ENCODE measurements at places on chromosomes 5 and 9. TPM values are rescaled to one million over a fixed set of nuclear protein-coding genes. Genes with fewer than 3 reads are reported as not detected.

DNA sequence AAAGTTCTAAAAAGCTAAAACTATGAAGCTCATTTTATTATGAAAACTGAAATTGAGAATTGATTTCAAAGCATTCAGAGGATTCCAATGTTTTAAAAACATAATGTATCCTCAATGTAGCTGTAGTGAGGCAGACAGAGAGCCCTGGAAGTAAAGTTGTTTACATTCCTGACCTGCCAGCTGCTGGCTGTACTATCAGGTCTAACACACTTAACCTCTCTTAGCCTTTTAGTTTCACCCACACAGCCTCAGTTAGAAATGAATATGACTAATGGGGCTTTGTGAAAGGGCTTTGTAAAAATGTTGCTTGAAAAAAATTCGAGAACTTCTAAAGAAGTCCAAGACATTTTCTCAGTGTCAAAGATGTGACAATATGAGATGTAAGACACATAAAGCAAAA is 122.6 kb downstream of the FBXL17 start:
- DNase-seq = no peak

DNA sequence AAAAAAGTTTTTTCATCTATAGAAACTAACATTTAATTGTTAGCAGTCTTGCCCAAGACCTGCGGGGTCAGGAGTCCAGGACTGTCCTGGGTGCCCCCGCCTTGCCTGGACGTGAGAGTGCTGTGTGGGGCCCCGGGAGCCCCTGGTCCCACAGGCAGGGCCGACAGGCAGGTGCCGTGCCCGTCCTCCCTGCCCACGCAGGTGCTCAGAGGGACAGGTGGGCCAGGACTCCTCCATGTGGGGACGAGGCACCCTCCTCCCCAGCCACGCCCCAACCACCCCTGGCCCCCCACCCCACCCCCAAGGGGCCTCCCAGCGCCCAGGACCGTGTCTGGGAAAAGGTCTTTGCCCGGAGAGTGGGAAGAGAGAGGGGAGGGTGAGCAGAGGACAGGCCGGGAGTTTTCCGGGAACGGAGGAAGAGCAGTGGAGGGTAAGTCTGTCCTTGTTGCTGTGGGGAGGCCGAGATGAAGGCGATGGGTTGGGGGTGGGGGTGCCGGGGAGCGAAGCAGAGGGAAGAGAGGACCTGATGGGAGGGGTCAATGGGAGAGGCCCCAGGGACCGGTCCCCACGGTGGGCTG is 2.7 kb upstream of the LCN12 start:
- no peak for DNase-seq

The TMEM8B gene
- 1.5 TPM for total RNA-seq

GRCh38 chr5:142780871-142781270 is 10.7 kb downstream of the ARHGAP26 start:
- no peak for DNase-seq

DNA sequence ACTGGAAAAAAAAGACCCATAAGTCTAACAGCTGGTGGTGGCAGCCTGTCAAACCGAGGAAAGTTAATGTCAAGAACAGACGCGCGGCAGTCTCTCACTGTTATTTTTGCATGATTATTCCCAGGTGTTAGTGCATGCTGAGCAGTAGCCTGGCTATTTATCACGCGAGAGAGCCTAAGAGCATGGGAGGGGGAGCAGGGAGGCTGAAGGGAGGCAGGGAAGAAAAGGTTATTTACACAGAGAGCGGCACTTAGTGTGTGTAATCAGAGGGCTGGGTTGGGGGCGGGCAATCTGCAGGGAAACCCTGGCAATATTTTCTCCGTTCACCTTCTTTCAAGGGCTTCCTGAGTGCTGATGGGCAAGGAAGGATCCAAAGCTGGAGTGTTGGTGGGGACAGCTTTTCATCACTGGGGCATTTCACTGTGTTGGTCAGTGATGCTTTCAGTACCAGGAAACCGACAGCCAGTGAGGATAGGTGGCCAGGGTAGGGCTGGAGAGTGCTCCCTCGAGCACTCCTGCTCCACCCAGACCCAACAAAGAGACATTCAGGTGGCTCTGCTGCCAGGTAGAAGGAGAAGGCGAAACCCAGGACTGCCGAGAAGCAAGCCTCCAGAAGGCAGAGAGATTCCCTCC is 39.6 kb downstream of the ZNF608 start:
- no peak for DNase-seq

DNA sequence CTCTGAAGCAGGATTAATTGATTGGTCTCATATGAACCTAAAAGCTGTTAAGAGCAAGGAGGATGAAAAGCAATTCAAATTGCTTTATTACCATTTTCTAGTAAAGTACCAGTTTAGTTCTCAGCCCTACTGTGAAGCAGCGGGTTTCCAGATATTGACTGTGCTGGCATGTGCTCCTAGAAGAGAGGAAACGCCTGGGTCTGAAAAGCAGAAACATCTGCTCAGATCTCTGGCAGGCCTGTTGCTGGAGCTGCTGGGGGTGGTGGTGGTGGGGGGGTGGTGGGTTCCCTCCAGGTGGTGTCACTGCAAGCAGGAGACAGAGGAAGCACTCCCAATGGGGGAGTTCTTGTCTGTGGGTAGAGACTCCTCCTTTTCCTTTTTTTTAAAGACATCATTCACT is 105.5 kb upstream of the ZNF462 start:
- no peak for DNase-seq

DNA sequence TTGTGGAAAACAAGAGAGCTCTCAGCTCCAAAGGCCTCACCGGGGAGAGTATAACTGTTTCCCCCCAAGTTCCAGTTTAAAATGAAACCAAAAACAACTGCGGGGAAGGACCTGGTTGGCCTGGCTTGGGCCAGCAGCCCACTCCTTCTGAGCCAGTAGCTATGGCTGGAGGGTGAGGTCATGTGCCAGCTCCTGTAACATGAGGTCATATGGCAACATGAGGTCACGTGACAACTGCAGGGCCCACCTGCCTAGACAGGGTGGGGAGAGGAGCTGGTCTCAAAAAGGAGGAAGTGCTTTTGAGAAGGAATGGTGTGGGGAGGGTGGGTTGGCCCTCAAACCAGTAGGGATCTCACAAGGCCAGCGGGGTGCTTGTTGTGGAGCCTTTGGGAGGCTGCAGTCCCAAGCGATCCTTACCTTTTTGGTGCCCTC is 29.3 kb upstream of the CRB2 start:
- DNase-seq = peak; percentile 37

GRCh38 chr5:115962239-115962564 is at the start of gene LVRN:
Gene LVRN (plus strand): TSS chr5:115962475. CDS start chr5:115962618, 143 bp downstream.
- DNase-seq = no peak

DNA sequence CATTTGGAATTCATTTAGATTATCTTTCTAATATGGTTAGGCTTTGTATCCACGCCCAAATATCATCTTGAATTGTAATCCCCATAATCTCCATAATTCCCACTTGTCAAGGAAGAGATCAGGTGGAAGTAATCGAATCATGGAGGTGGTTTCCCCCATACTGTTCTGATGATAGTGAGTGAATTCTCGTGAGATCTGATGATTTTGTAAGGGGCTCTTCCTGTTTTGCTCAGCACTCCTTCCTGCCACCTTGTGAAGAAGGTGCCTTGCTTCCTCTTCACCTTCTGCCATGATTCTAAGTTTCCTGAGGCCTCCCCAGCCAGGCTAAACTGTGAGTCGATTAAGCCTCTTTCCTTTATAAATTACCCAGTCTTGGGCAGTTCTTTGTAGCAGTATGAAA is 527.5 kb upstream of the ARRDC3 start:
- no peak for DNase-seq

DNA sequence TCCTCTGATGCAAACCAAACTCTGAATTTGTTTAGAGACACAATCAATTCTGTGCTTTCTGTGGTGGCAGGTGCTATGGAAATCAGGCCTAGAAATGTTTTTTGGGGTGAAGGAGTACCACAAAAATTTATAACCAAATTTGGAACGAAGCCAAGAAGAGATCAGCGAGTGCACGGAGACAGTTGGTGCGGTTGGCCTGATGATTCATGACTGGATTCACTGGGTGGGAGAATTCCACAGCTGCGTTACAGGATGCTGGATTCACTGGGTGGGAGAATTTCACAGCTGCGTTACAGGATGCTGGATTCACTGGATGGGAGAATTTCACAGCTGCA is 135.6 kb upstream of the IRX4 start:
- DNase-seq = no peak

DNA sequence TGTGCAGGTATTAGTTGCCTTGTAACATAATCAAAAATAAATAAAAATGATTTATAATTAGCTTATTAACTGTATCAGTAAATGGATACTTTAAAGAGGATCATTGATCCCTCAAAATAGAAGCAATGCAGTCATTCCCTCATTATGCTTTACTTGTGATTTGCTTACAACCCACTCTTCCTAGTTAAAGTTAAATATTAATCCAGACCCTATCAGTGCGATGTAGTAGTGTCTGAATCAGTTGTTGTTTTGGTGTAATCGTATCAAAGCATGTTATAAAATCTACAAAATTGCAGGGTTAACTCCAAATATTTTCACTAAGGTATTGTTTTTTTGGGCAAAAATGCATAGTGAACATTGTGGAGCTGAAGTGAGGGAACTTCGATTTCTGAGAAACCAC is 17.6 kb downstream of the TENT4A start:
- no peak for DNase-seq

DNA sequence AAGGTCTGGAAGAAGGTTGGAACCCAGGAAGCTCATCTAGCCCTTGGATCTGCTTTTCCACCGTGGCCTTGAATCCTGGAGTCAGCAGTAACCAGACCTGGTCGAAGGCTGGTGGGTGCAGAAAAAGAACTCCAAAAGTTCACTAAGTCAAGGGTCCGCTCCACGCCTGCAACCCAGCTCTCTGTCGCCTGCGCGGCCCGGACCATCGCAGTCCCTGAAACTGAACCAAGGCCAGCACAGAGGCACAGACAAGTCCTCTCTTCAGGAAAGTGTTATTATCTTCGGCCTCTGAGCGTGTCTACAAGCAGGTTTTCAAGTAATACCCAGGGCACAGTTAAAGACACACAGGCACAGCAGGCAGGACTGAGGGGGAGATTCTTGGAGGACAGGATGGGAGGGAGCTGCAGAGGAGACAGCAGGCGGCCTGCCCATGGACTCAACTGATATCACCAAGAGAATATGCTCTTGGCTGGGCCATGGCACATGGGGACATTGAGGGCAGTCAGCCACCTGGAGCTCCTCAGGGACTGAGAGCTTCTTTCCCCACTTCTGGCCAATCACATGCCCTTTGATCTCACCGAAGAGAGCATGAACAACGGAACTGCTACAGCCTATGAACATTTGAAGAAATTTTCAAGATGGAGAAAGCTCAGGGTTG is 45.8 kb upstream of the SEMA4D start:
- DNase-seq = no peak

- peak; percentile 86 for DNase-seq
These were observed 64.0 kb upstream of the FYB1 start for GRCh38 chr5:39283231-39283818.

- no peak for DNase-seq
These were observed 10.1 kb downstream of the ABCA2 start for GRCh38 chr9:137017791-137018497.

DNA sequence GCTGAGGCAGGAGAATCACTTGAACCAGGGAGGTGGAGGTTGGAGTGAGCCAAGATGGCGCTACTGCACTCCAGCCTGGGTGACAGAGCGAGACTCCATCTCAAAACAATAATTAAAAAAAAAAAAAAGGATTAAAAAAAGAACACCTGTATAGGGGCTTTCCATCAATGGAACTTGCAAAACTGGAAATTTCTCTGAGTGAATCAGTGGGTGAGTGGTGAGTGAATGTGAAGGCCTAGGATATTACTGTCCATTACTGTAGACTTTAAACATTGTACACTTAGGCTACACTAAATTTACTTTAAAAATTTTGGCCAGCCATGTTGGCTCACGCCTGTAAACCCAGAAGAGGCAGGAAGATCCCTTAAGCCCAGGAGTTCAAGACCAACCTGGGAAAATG is 5.7 kb upstream of the RARS1 start:
- DNase-seq = no peak

GRCh38 chr9:121357011-121357410 is 13.0 kb downstream of the STOM start:
- no peak for DNase-seq

The HTR1A gene
- total RNA-seq = not detected

- no peak for DNase-seq
These were observed 364.4 kb upstream of the KIF2A start for GRCh38 chr5:61941637-61942036.

DNA sequence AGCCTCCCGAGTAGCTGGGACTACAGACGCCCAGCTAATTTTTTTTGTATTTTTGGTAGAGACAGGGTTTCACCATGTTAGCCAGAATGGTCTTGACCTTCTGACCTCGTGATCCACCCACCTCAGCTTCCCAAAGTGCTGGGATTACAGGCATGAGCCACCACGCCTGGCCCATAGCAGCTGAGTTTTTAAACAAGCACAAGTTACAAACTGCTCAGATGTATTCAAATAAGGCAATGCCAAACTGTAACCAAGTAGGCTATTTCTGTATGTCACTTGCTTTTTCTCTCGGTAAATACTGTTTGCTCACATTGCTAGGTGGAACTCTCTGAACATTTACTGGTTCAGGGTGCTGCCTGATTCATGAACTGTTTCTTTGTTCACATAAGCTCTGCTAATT is 799.3 kb upstream of the NUDT12 start:
- DNase-seq = no peak

GRCh38 chr5:115458003-115458409 is 86.6 kb downstream of the FEM1C start:
- DNase-seq = no peak

- no peak for DNase-seq
These were observed 44.1 kb upstream of the IL17B start for GRCh38 chr5:149423049-149423793.

The THG1L gene
- total RNA-seq = 14.8 TPM

The MORN5 gene
- total RNA-seq = not detected

DNA sequence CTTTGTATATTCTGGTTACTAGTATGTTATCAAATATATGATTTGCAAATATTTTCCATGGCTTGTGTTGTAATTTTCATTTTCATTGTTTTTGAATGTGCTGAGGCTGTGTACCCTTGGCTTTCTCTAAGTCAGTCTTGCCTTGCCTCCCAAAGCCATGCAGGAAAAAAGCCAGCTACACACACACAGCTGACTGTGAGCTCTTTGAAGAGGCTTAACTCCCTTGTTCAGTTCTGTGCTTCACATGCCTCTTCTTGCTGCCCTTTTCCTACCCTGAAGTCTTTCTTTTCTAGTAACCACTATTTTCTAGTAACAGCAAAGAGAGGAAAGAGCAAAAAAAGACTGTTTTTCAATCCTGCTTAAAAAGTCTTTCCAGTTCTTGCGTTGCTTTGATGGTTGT is 53.9 kb downstream of the KCNN2 start:
- DNase-seq = no peak

GRCh38 chr9:130638284-130639123 is 25.9 kb upstream of the PRDM12 start:
- DNase-seq = no peak

- no peak for DNase-seq
These were observed 387.3 kb downstream of the YTHDC2 start for GRCh38 chr5:113900816-113901215.

The EPB41L4B gene
- total RNA-seq = 0.71 TPM

- DNase-seq = no peak
These were observed 21.6 kb downstream of the RIC1 start for GRCh38 chr9:5650356-5651105.

- DNase-seq = no peak
These were observed 141.0 kb downstream of the ST8SIA4 start for GRCh38 chr5:100762108-100762507.

All from thymus (tissue), 14 donors.